ENCODE measurements at places on chromosomes 7 and 10.

DNA sequence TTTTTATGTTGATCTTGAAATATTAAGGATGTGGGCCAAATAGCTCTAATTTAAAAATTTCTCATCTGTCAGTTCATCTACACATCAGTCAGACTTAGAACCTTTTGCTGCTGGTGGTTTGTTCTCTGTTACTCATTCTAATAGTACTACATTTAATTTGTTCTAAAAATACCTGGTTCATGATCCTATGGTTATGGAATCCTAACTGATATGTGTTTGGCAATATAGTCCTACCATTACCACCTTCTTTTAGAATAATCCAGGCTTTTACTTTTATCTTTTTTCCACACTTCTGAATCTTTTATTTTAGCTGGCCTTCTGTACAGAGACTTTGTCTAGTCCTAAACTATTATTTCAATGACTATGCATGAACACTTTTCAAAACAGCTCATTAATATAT, 116.9 kb downstream of the SVOPL start:
- DNase-seq: no peak

- no peak for DNase-seq
Measured at GRCh38 chr10:119616882-119617570, 20.3 kb upstream of the TIAL1 start.

- no peak for DNase-seq
Measured at GRCh38 chr7:151501676-151502075, 18.0 kb downstream of the RHEB start.

DNA sequence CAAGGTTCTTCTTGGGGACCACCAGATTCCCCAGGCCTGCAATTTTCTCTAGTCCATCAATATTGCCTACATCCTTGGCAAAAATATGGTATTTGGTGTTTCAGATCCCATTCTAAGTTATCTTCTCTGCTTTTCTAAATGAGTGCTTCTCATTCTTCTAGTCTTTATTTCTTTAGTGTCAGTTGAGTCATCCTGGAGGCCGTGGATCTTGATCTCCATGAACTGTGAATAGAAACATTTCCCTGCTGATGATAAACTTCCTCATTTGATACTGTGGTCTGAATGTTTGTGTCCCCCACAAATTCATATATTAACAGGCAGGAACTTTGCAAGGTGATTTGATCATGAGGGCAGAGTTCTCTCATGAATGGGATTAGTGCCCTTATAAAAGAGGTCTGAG, 779.3 kb downstream of the INHBA start:
- no peak for DNase-seq

DNA sequence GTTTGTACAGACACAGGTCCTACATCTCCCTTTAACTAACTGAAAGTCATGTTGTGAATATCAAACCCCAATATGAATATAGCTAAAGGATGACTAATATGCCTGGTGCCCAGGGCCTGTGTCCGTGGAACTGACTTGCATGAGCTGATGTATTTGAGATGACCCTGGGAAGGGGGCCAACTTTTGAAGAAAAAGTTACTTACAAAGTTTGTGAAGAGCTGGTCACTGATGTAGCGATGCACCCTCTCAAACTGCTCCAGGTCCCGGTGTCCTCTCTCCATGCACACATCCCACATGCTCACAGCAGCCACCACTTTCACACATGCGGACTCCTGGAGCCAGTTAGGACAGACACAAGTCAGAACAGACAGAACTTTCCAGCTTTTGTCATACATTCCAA, 106.2 kb downstream of the ABCC2 start:
- no peak for DNase-seq

Data from mesenteric fat pad (tissue), 1 donor.